ENCODE measurements at places on chromosomes 7 and 10.

DNA sequence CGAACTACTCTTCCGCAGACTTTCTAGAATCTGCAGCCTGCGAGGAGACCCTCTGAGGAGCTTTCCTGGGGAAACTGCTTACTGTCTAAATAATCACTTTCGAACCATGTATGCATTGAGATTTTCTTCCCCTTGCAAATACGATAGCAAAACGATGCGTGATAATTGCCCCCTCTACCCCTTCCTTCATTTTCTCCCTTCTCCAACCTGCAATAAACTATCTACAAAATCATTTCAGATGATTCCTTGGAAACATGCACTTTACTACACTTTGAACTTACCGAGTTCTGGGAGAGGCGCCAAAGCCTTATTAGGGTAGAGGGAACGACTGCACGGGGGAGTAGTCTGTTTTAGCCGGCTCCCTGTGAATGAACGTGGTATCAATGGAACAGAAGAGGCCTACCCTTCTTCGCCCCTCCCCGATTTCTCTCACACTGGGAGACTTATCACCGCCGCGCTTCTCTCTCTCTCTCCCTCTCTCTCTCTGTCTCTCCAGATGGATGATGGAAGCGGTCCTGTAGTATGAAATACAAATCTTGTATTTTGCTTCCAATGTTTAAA is at the start of gene FGFBP3:
Gene FGFBP3 (minus strand): TSS at position 370 of the 561 bp plus-strand sequence. CDS start 517 bp downstream, outside the sequence.
- DNase-seq = peak; percentile 48

DNA sequence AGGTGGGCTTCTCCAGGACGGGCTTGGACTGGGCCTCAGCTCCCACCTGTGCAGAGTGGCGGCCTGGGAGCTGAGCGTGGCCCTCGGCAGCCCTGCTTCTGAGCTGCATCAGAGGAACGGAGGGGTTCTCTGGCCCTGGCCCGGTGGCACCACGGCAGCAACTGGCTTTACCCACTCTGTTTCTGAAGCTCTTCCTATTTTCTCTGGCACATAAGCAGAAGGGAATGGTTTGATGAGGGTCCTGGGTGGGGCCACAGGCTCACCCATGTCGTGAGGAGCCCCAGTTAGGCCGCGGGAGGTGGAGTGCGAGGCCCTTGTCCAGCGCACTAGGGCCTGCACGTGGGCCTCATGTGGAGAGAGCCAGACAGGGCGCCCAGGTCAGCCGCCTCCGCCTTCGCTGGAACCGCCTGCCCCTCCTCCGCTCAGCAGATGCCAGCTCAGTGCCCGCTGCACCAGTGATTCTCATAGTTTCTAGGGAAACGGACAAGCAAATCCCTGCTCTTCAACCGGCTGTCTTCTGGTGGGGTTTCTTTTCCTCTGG is 284.0 kb downstream of the CELF2 start:
- no peak for DNase-seq

- DNase-seq = no peak
These were observed 198.6 kb downstream of the TMEM178B start for GRCh38 chr7:141272417-141272816.

GRCh38 chr10:35352512-35352911 is 16.2 kb downstream of the CCNY start:
- no peak for DNase-seq

DNA sequence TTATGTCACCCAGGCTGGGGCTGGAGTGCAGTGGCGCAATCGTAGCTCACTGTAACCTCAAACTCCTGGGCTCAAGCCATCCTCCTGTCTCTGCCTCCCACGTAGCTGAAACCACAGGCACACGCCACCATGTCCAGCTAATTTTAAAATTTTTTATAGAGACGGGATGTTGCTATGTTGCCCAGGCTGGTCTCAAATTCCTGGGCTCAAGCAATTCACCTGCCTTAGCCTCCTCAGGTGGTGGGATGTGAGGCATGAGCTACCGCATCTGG is 123.2 kb upstream of the PARD3 start:
- peak; percentile 67 for DNase-seq

DNA sequence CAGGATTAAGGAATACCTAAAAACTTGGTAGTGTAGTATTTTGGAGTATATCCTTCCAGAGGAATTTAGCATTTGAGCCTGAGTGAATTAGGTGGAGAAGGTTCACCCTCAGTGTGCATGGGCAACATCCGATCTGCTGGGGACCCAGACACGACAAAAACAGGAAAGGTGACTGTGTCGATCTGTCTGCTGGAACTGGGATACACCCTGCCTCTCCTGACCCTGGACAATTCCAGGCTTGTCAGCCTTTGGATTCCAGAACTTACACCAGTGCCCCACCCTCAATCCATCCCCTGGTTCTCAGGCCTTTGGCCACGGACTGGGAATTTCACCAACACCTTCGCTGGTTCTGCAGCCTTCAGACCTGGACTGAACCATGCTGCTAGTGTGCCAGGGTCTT is 41.9 kb downstream of the PTPRE start:
- no peak for DNase-seq

DNA sequence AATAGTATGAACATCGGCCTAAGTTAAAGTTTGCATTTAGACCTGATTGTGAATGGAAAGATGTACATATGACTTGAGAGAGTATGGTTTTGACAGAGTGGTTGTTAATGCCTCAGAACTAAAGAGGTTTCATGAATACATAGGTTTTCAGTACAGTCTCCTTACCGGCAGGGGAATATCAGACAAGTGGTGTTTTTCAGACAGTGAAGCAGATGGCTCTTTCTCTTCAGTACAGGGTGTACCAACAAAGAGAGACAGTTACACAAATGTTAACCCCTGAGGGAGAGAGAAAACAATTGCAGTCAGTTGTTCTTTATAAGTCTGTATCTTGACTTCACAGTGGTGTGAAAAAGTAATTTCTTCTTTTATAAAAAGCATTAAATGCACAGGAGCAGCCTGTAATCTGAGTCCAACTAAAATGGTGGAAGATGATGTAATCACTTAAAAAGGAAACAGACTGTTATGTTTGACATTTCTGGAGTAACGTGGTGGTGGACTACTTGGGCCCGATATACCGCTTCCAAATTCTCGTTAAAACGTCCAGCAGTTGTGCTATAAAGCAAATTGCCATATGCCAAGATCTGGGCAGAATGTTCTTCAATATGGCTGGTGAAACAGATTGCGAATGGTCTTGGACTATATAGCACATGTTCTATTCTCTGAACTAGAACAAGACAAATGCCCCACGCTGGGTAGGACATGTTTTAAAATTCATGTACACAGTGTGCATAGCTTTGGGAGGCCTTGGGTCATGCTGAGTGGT is 69.2 kb downstream of the SDK1 start:
- peak; percentile 16 for DNase-seq

GRCh38 chr7:64849250-64849923 is 53.7 kb upstream of the ZNF273 start:
- DNase-seq = no peak

GRCh38 chr7:122397381-122397780 is 92.8 kb upstream of the FEZF1 start:
- no peak for DNase-seq

- no peak for DNase-seq
These were observed 10.5 kb downstream of the MBL2 start for GRCh38 chr10:52762088-52762487.

- DNase-seq = no peak
These were observed at the start of gene SCIN for GRCh38 chr7:12570534-12571461. Gene SCIN, plus strand, starts transcription at chr7:12570720. Its CDS starts 67 bp downstream, at chr7:12570787.

All from choroid plexus epithelial cell (primary cell).